ENCODE measurements at places on chromosomes 7 and 10.
A peak's percentile ranks its signal among the peaks of the same experiment; 100 is the strongest.

DNA sequence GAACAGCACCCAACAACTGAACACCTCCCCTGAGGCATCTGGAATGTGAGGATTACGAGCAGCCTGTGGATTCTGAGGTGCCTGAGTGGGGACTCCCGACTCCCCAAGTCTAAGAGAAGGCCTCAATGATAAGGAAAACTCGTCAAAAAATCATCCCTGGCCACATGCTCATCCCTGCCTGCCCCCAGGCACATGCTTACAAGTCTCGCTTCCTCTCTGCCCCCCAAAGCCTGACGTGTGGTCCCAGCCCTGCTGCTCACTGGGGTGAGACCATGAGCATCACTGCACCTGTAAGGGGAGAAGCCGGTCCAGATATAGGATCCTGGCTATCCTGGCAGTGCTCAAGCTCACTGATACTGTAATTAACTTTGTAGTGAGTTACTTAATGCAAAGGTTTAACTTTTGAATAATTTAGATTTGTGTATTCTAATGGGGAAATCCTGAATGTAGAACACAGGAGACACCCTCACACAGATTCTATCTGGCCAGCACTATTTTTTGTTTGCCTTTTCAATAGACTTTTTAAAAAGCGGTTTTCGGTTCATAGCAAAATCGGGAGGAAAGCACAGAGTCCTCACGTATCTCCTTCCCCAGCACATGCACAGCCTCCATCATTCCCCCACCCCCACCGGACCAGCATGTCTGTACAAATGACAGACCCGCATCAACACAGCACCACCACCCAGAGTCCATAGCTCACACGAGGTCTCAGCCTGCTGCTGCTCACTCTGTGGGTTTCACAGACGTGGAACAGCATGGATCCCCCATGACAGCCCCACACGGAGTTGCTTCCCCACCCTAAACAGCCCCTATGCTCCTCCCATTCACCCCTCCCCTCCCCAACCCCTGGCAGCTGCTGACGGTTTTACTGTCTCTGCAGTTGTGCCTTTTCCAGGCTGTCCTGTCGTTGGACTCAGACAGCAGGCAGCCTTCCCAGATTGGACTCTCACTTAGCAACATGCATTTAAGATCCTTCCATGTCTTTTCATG lies 167.9 kb downstream of the DIP2C start:
- DNase-seq: no peak

DNA sequence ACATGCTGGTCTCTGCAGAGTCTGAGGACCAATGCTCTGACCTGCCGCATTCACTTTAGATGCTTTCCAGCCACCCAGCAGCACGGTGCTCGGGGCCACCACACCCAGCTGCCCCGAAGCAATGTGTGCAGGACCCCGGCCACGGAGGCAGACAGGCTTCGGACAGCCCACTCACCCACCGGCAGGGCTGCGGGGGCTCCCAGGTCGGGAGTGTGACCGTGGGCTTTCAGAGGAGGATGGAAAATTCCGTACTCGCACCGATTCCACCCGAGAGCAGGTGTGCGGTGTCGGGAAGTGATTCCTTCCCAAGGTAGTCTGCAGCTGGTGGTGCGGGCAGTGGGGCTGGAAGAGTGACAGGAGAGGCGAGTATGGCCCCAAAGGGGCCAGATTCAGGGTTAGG lies 190.9 kb downstream of the DNAJB6 start:
- no peak for DNase-seq

DNA sequence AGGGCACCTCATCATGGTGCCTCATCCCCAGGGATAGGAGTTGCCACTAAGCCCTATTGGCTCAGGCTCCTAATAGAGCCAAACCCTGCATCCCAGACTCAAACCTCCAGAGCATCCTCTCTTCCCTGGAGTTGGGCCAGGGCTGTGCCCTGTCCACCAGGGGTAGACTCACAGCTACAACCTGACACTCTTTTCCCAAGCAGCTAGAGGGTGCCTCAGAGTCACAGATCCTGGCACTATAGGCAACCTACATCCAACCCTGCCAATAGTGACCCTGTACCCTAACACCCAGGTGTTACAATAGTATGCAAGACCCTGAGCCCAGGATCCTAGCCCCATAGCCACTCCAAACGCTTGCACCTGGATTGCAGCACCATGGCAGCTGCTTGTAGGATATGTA lies 64.0 kb upstream of the PLA2G12B start:
- DNase-seq: no peak

- no peak for DNase-seq
These were observed 157.5 kb upstream of the NFE2L3 start for GRCh38 chr7:25994433-25994994.

DNA sequence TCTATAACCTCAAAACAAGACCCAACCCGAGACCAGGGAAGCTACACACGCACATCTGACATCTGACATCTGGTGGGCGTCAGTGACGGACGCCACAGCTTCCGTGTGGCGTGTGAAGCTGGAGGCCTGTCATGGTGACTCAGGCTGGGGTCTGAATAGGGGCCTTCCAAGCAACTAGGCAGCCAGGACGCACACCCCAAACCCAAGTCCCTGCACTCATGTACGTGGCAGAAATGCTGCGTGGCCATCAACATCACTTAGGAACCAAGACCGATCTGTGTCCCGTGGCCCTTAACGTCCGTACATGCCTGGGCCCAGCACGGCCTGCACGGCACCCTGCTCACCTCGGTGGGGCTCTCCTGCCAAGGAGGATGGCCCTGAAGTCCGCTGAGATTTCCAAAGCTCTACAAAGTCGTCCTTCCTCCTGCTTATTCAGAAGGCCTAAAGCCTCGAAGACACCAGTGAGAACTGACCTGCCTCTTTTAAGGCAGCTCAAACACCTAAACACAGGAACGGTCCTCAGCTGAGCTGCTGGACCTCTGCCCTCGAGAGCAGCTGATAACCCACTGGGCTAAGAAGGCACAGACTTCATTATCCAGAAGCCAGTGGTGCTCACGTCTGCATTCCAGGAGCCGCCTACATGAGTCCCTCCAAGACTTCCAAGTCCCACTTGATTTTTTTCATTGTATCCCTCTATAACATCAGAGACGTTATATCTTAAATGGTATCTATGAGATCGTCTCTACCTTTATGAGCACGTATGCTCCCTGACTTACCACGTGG lies 82.5 kb downstream of the DIP2C start:
- no peak for DNase-seq

GRCh38 chr7:50268990-50269389 lies 35.5 kb upstream of the IKZF1 start:
- no peak for DNase-seq

- no peak for DNase-seq
These were observed 8.1 kb downstream of the ZNF746 start for GRCh38 chr7:149489391-149490024.

GRCh38 chr10:95415621-95416031 lies 124.8 kb upstream of the PDLIM1 start:
- no peak for DNase-seq

- DNase-seq: no peak
These were observed 31.5 kb upstream of the SMNDC1 start for GRCh38 chr10:110336111-110336721.

GRCh38 chr10:87578842-87579401 lies 74.2 kb downstream of the MINPP1 start:
- DNase-seq: peak; percentile 38

GRCh38 chr7:105911961-105912575 lies 35.7 kb upstream of the ATXN7L1 start:
- no peak for DNase-seq

GRCh38 chr7:155864991-155865690 lies 52.9 kb upstream of the SHH start:
- DNase-seq: no peak

DNA sequence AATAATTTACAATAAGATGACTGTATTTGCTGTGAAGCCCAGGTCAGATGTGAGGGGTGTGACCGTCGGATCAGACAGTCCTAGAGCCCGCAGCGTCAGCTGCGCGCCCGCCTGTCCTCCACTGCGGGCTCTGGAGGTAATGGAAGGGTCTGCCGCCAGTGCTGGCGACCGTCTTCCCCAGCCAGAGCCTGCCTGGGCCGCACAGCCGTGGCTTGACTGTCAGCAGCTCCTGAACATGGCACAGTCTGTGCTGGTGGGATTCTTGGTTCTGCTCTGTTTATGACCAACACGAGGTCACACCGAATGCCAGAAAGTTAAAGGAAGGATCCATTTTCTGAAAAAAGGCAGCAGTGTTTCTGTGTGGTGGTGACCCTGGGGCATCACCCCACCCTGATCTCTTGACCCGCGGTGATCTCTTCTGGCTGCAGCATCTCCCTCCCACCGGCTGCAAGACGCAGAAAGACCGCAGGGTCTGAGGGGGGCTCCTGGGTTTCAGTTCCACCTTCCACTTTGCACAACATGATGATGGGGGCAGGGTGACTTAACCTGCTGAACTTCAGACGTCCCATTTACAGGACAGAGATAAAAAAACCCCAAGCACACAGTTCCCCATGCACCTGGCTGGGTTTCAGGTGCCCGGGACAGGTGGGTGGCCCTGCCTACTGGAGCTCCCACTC lies 103.7 kb downstream of the DNAJB6 start:
- no peak for DNase-seq

GRCh38 chr7:155365146-155365874 lies 67.6 kb downstream of the INSIG1 start:
- no peak for DNase-seq

- DNase-seq: no peak
These were observed 44.2 kb downstream of the DRGX start for GRCh38 chr10:49351669-49352068.

DNA sequence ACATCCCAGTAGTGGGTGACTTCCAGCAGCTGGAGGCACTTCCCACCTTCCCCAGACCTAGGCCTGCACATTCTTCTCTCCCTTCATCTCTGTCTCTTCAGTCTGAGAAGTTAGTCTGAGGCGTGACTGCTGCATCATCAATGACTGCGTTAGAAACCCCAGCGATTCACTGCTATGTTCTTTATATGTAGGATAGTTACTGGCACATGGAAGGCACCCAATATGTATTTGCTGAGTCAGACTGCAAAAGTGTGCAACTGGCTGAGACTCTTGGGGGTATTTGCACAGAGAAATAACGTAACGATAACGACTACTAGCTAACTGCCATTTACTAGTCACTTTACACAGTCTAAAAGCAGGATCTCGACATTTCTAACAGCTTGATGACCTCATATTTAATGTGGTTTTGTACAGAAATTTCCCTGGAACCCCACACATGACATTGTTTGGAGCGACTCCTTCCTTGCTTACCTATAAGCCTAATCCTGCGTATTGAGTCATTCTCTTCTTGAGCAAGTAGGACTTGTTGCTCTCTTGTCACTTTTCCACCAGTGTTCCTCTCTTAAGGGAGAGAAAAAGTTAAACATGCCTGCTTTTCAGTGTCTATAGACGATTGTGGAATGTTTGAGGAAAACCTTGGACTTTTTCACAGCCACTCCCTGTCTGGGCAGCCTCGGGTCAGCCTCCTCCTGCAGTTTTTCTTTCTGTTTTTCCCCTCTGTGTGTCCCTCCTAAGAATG lies 45.5 kb downstream of the THNSL1 start:
- DNase-seq: no peak

- DNase-seq: no peak
These were observed 250.0 kb upstream of the HGF start for GRCh38 chr7:82019551-82020475.

GRCh38 chr10:17219024-17219423 lies 9.0 kb upstream of the VIM start:
- no peak for DNase-seq

DNA sequence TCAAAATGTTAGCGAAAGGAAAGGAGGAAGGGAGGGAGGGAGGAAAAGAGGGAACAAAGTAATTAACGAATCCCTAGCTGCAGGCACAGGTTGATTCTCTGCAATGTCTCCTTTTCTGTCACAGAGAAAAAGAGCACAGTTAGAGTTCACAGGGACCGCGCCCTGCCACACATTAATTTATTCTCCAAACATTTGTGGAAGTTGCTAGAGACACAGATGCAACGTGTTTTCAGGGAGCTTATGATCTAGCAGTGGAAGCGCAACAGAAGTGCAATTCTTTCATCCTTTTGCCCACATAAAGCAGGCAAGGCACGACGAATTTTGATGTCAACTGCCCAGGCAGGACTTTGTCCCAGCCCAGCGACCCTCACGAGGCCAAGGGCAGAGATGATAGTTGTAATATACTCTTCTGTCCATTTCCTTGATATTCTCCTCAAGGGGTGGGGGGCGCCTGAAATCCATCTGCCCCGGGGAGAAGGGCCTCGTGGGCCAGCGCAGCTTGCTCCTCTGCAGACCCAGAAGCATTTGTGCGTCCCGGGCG lies 101.7 kb upstream of the ZNF438 start:
- DNase-seq: no peak

DNA sequence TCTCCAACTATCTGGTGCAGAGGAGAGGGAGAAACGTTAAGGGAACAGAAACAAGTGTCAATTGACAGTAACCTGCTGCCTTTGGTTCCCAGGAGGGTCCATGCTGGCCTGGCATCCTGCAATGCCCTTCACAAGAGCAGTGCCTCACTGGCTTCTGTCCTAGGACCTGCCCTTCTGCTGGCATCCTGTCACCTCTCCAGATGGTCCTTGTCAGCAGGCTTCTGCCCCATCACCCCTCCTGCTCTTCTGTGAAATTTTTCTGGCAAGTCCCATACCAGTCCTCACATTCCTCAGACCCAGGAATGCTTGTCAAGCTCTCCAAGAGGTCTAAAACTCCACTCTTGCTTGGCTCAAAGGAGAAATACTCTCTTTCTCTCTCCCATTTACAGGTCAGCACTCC lies 34.2 kb downstream of the C10orf67 start:
- no peak for DNase-seq

GRCh38 chr7:51114501-51114900 lies 202.1 kb downstream of the COBL start:
- DNase-seq: no peak

GRCh38 chr7:28573059-28573553 lies 160.8 kb downstream of the CREB5 start:
- DNase-seq: no peak

DNA sequence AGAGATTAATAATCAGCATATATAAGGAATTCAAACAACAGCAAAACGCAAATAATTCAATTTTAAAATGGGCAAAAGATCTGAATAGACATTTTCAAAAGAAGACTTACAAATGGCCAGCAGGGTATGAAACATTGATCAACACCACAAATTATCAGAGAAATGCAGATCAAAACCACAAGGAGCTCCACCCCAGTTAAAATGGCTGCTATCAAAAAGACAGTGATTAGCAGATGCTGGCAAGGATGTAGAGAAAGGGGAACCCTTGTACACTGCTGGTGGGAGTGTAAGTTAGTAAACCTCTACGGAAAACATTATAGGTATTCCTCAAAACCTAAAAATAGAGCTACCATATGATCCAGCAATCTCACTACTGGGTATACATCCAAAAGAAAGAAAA lies 128.0 kb upstream of the CACUL1 start:
- DNase-seq: no peak

DNA sequence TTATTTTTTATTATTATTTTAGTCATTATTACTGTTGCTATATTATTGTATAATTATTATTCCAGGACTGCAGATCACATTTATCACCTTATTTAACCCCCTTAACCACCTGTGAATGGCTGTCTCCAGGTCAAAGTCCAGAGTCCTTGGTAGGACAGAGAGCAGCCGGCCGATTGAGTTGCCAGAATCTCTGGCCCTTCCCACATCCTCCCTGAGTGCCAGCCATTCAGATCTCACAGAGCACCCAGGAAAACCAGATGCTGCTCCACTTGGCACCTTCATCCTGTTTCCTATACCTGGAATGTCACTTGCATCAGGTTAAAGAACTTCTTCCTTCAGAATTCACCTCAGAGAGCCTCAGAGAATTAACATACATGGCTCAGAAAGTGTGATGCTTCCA lies 101.1 kb downstream of the ELAPOR2 start:
- no peak for DNase-seq

Data from Kasumi-1 (cell line).